ENCODE measurements at places on chromosomes 1 and 21.

- DNase-seq = no peak
Observed at GRCh38 chr1:21831454-21831970, 19.4 kb downstream of the LDLRAD2 start.

DNA sequence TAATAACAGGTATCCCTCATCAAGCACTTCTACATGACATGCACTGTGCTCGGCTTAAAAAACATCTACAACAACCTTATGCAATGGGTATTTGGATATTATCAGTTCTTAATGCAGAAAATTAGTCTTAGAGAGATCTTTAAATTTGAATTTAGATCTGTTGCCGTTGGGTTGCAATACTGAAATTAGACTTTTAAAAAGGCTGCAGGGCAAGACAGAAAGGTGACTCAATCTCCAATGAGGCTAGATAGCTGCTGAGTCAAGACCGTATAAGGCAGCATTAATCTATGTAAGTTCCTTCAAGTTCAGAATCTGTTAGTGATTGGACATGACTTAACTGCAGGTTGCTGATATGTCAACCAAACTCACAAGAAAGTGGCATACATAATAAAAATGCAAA lies 37.3 kb downstream of the OLFM3 start:
- DNase-seq = no peak

DNA sequence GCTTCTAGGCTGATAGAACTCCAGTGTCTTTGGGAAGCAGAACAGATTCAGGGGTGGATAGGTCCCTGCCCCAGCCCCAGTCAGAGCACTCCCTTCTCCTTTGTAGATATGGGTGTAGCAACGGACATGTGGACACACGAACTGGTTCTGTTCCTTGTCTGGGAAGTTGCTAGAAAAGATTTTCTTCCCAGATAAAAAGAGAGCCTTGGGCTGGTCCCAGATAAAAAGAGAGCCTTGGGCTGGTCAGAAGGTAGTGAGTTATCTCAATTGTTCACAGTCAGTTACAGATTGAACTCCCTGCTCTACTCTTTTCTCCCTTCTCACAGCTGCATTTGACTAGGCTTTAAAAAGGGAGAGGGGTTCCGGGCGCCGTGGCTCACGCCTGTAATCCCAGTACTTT lies 7.4 kb upstream of the EFNA1 start:
- no peak for DNase-seq

- DNase-seq = no peak
Observed at GRCh38 chr1:11320153-11320936, 47.3 kb downstream of the UBIAD1 start.

- DNase-seq = no peak
Observed at GRCh38 chr1:51792864-51793263, 85.7 kb downstream of the NRDC start.

DNA sequence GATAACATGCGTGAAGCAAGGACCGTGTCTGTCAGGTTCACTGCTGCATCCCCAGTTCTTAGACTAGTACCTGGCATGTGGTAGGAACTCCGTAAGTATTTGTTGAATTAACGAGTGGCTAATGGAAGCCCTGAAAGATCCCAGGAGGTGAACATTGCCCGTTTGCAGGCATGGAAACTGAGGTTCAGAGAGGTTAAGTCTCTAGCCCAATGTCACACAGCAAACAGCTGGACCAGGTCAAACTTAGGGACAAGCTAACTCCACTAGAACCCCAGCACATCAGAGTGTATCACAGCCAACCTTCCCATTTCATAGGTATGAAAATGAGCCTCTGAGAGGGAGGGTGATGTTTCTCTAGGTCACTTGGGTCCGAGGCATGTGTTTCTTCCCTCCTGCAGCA lies 27.6 kb downstream of the RAP1GAP start:
- no peak for DNase-seq

GRCh38 chr1:8061673-8062386 lies 35.7 kb upstream of the ERRFI1 start:
- DNase-seq = no peak

GRCh38 chr21:26297851-26298250 lies 127.3 kb upstream of the APP start:
- no peak for DNase-seq

- peak; percentile 38 for DNase-seq
Observed at GRCh38 chr1:110746644-110747259, 72.0 kb upstream of the KCNA3 start.

GRCh38 chr1:242147096-242147976 lies 148.4 kb upstream of the MAP1LC3C start:
- no peak for DNase-seq

- no peak for DNase-seq
Observed at GRCh38 chr1:101566883-101567538, 330.2 kb downstream of the S1PR1 start.

DNA sequence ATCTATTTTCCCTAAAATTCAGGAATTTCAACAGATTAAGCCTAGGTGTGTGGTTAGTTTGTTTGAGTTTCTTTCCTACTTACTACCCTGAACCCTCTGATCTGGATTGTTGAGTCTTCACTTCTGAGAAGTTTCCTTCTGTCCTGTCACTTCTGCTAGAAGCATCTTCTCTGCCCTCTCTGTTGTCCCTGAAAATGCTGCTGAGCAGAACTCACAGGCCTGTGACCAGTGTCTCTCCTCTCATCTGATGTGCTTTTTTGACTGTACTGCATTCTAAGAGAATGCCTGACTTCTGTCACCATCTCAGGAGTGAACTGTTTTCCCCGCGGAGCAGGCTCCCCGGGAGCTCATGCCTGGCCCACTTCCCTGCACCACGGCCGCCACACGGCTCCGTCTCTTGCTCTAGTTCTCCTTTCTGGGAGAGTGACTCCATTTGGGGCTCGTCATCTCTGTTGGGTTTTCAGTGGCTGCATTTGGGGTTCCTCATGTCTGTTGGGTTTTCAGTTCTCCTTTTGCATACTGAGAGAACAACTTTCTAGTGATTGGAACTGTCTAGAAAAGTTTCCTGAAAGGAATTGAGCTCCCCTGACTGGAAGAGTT lies 77.9 kb downstream of the POFUT2 start:
- no peak for DNase-seq

GRCh38 chr1:199976496-199977144 lies 50.9 kb upstream of the NR5A2 start:
- DNase-seq = no peak

- DNase-seq = no peak
Observed at GRCh38 chr1:163063143-163063542, 6.0 kb upstream of the RGS4 start.

GRCh38 chr1:35192056-35192852 lies 691 bp downstream of the SFPQ start:
- peak; percentile 78 for DNase-seq

GRCh38 chr21:29080454-29080941 lies 7.0 kb upstream of the CCT8 start:
- no peak for DNase-seq

DNA sequence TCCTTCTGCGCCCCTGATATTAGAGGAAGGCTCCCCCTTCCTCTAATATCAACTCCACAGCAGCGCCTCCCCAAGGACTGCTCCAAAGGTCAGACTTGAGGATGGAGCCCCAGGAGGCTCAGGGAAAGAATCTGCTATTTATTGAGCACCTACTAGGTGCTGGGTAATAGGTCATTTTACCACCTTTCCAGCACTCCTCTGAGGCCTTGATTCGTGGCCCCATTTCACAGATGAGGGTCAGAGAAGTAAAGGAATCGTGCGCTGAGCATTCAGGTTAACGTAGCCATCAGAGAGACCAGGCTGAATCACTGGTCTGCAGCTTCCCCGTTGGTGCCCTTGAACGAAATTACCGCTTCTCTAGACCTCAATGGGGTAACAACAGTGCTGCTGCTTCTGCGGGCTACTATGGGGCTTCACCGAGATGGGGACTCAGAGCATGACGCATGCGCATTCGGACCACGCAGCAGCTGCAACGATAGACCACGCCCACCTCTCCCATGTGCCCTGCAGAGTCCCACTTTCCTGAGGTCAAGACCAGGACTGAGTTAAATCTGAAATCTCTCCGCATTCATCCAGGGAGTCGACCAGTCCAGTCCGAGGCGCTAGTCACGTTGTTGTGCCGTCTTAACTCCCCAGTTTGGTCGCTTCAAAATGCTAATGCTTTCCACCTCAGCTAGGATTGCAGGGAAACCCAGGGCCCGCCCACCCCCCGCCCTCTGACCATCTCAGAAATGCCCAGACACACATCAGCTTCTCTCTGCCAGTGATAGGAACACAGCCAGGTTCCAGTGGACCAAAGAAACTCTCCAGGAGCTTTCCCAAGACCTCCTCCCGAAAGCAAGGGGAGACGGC lies 12.9 kb downstream of the CAMK2N1 start:
- no peak for DNase-seq

DNA sequence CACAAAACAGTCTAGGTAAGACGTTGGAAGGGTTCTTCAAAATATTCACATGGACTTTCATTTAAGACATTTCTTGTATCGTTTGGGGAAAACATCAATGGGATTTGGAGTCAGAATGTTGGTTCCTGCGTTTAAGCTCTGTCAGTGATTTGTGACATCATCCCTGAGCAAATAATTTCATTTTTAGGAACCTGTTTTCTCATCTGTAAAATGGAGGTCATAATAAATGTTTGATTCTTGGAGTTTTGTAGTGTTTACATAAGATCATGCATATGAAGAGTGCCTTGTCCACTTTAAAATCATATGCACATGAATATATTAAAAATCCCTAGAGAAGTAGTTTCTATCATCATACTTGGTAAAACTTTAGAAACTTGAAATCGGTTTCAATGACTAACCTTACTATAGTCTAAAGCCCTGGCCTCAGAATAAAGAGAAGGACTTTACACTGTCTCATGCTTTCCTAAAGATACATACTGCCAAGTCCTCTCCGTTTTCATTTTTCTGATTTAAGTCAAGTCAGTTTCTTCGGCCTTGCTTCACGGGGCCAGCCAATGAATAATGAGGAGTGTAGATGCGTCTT lies 178.4 kb downstream of the ADSS2 start:
- no peak for DNase-seq

DNA sequence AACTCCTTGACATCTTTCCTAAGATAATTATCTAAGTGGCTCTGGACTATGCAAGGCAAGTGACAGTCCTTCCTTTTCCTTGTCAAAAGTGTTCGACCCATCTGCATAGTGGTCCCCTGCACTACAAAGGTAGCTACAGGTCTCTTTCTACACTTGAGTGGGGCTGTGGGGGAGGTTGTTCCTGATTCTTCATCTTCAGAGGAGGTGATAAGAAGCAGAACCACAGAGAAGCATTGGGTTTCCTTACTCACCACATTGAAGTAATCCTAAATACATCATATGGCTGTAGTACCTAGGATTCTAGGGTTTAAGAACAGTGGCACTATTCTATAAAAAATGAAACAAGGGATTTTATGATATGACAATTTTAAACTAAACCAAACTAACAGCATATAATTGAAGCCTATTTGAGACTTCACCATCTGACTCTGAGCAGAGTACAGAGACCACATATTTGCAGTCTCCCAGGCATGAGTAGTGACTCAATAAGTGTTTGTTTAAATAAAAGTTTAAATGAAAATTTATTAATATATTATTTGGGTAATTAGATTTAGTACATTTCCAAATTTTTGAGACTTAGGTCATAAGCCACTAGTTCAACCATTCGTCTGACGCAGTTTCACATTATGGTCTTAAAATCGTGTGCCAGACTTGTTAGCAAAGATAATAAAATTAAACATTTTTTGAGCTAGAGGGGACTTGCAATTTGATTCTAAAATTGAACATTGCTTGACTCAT lies 54.9 kb upstream of the NEK7 start:
- DNase-seq = no peak

DNA sequence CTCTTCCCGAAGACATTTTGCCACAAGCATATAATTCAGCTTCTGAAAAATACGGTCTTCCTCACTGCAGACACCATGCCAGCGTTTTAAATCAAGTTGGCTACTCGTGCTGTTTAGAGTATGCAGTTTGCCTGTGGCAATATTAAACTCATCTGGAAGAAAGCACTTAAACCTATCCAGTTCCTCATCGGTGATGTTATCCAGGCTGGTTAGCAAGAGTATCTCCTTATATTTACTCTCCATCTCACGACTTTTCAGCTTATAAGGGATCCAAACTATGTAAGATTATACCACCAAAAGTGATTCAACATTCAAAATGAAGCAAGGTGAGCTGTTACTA lies 9.7 kb upstream of the IFI16 start:
- DNase-seq = no peak

- DNase-seq = no peak
Observed at GRCh38 chr1:166905900-166906299, 29.8 kb upstream of the TADA1 start.

DNA sequence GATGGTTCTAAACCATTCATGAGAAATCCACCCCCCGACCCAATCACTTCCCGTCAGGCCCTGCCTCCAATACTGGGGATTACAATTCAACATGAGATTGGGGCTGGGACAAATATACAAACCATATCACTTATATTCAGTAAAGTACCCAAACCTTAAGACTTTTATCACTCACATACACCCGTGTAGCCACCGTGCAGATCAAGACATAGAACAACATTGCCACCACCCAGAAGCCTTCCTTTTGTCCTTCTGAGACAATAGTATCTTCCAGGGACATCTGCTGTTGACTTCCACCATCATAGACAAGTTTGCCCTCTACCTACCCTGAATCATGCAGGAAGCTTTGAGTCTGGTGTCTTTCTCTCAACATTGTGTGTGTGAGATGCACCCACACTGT lies 37.5 kb downstream of the CLIC6 start:
- DNase-seq = no peak

DNA sequence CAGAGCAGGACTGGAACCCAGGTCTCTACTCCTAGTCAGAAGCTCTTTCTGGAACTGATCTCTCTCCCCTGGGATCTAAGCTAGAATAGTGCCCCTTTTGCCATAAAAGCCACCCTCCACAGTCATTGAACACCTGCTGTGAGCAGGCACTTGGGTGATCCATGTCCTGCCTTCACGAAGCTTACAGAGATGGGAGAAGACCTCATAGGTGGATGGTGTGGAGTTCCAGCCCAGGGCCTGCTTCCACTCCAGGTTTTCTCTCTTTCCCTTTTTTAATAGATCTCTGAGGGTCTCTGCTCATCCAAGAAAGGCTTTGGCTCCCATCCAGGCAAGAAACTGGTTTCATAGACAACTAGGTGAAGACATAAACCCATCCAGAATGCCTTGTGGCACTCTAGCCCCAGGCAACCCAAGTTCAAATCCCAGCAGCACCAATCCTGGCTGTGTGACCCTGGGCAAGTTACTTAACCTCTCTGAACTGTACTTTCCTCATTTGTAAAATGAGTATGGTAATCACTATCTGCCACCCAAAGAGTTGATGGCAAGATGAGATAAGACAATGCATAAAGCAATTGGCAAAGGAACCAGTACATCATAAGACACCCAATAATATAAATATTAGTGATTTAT lies 46.4 kb upstream of the TMEM51 start:
- DNase-seq = no peak

GRCh38 chr21:14325595-14325994 lies 57.4 kb downstream of the HSPA13 start:
- no peak for DNase-seq

DNA sequence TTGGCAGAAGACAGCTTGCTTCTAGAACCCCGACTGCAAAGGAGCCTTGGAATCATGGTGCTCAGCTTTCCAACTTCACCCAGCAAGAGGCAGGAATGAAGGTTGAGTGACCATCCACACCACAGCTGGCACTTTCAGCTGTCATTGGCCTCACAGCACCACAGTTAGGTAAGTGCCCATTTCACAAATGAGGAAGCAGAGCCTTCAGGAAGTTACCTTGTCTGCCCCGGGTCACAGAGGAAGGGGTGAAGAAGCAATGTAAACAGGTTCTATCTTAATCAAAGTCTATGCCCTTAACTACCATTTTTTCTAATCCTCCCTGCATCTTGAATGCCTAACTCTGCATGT lies 156.0 kb downstream of the GLUL start:
- DNase-seq = no peak

GRCh38 chr1:225931270-225932136 lies 7.5 kb upstream of the PYCR2 start:
- DNase-seq = no peak
